ENCODE measurements at places on chromosomes 4 and X.

GRCh38 chr4:57078685-57079521 is 31.3 kb downstream of the IGFBP7 start:
- DNase-seq, result no peak

DNA sequence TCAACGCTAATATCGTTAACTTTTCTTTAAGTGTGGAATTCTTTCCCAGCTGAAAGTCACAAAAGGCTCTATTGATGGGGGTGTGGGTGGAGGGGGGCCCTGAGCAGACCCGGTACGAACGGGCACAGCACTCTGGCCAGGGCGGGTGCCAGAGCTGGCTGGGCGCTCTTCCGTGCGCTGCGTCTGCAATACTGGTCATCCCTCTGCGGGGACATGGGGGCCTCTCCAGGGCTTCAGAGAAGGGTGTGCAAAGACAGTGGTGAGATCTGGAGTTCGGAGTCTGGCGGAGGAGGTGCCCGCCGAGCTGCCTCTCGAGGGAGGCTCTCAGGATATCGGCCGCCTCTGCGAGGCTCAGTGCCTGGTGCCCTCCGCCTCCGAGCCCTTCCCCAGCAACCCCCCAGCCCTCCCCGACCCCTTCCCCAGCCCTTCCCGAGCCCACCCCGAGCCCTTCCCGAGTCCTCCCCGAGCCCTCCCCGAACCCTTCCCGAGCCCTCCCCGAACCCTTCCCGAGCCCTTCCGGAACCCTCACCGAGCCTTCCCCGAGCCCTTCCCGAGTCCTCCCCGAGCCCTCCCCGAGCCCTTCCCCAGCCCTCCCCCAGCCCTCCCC is 34.3 kb downstream of the FGFRL1 start:
- no peak for DNase-seq

GRCh38 chr4:48989461-48990203 is 3.6 kb downstream of the CWH43 start:
- DNase-seq, result no peak

- no peak for DNase-seq
These were observed 255.8 kb downstream of the COL25A1 start for GRCh38 chr4:109046471-109047201.

Measured in stimulated activated CD8-positive, alpha-beta memory T cell treated with anti-CD3 and anti-CD28 coated beads, Interleukin-4, amount 100 ng/mL, for 24 hours (primary cell).